Neuronal stem cell (in vitro differentiated cells): ENCODE measurements at places on chromosomes 16 and 17.

- DNase-seq = no peak
These were observed 3.4 kb upstream of the SEC14L5 start for GRCh38 chr16:4954714-4955113.

GRCh38 chr16:76346210-76346609 is 69.0 kb downstream of the CNTNAP4 start:
- no peak for DNase-seq

DNA sequence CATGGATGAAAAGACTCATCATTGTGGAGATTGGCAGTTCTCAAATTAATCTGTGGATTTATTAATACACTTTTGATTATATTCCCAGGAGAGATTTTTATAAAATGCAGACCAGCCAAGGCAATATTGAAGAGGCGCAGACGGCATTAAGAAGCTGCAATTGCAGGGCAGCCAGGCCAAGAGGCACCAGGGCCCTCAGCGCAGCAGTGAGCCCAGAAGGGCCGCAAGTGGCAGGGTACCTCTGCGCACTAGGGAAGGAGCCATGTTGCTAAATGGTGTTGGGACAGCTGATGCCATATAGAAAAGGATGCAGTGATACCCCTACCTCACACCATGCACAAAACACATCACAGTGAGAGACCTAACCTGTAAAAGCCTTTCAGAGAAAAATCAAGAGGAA is 36.6 kb upstream of the CHMP6 start:
- DNase-seq = no peak

- DNase-seq = no peak
These were observed 13.0 kb downstream of the MED24 start for GRCh38 chr17:40041196-40041595.

GRCh38 chr16:23950291-23950894 is 114.6 kb downstream of the PRKCB start:
- no peak for DNase-seq

- DNase-seq = no peak
These were observed 9.6 kb upstream of the EVPL start for GRCh38 chr17:76036497-76037261.

- DNase-seq = no peak
These were observed 87.5 kb upstream of the WSB1 start for GRCh38 chr17:27206447-27206846.

DNA sequence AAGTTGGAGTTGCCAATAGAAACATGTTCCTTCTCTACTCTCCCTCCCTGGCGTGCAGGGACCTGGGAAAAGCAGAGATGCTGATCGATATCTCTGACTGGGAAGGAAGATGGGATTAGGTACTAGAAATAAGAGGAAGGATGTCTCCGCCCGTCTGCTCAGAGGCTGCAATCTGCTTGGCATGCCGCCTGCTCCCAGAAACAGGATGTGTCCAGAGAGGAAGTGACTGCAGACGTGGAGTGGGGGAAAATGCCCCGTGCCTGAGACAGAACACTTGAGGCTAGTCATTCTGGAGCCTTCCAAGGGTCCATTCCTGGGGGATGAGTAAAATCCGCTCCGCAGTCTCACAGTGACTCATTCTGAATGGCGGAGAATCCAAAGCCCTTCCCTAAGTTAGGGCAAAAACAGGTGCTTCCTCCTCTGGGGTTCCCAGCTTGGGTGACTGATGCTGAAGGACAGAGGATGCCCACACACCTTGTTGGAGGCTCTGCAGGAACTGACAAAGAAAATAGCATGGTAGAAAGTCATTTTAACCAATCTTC is 45.0 kb upstream of the SMURF2 start:
- DNase-seq = no peak

- no peak for DNase-seq
These were observed 44.1 kb downstream of the CYB5D2 start for GRCh38 chr17:4187076-4187475.

GRCh38 chr17:18859256-18859655 is 1.3 kb downstream of the PRPSAP2 start:
- no peak for DNase-seq

DNA sequence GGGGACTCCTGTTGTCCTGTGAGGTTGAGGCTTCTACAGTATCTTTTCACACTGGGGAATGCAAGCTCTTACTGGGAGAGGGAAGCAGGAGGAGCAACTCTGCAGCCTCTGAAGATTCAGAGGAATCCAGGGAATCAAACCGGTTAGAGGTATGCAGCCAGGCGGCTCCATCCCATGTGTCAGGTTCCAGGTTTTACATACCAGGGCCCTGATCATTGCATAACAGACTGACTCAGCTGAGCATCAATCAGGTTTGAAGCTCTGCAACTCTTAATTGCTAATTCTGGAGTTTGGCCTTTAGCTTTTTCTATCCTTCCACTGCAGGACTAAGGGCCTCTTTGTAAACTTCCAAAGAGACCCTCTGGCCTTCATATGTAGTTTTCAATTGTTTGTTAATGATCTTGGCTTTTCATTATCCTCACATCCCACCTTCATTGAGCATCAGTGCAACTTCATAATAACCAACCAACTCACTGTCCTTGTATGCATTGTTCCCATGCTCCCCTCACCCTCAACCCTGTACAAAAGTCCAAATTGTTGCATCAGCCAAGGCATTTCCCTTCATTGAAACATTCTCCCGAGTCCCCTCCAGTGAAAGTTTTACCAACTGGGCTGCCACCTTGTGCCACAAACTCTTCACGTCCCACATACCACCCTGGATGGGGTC is 59.7 kb upstream of the DHX40 start:
- no peak for DNase-seq

GRCh38 chr17:75094871-75095399 is 7.2 kb downstream of the SLC16A5 start:
- no peak for DNase-seq

- no peak for DNase-seq
These were observed 3.8 kb downstream of the CMIP start for GRCh38 chr16:81448154-81449131.

DNA sequence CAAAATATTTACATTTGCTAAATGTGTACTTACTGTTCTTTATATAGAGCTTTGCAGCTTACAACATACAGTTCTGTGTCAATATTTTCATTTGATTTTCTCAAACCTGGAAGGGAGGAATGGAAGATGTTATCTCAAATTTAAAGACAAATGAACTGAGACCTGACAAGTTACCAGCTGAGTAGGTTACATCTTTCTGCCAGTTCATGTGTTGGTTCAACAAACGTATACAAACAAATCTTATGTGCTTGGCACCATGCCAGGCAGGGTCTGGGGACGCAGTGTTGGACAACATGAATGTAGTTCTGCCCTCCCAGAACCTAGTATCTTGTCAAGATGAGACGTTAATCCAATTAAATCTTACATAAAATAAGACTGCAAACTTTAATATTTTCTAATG is 507.5 kb upstream of the HSBP1 start:
- DNase-seq = no peak

- no peak for DNase-seq
These were observed 42.0 kb downstream of the PITPNM3 start for GRCh38 chr17:6514371-6514770.

GRCh38 chr17:66364990-66365490 is 62.6 kb downstream of the PRKCA start:
- DNase-seq = peak; percentile 59

- DNase-seq = no peak
These were observed 15.6 kb upstream of the UTP6 start for GRCh38 chr17:31917065-31917529.

- peak; percentile 14 for DNase-seq
These were observed at the start of gene CDYL2 for GRCh38 chr16:80804526-80805383. CDYL2 (minus strand) TSS chr16:80804598; CDS start chr16:80804173, 425 bp downstream.

DNA sequence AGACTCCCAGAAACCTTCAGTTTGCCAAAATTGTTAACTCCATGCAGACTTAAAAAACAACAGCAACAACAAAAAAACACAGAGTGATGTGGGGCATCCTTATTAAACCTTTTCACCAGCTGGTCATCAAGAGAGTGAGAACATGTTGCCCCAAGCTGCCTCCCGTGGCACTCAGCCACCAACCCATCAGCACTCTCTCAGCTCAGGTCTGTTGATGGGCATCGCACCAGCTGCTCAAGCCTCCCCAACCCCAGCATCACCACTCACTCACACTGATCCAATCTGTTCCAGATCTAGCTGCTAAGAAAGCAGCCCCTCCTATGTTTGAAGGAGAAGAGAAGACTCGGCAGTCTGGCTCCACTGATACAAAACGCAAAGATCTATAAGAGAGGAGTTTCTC is 46.8 kb downstream of the SLC39A11 start:
- no peak for DNase-seq

DNA sequence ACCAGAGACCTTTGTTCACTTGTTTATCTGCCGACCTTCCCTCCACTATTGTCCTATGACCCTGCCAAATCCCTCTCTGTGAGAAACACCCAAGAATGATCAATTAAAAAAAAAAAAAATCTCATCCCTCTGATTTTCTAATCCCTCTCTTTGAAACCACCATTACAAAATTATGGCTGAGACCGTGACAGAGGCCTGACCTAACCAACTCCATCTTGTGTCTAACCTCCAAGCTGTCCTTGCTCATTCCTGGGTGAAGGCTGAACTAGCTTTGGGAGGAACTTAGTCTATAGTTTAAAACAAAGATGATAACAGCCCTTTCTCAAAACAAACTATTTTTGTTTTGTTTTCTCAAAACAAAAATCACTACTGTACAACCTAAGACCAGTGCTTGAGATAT is 474.5 kb downstream of the TMEM114 start:
- no peak for DNase-seq

- no peak for DNase-seq
These were observed 679.9 kb downstream of the MAF start for GRCh38 chr16:78920621-78921020.

- DNase-seq = no peak
These were observed 2.1 kb upstream of the NHERF1 start for GRCh38 chr17:74746376-74746775.

GRCh38 chr17:43697937-43698336 is 36.2 kb upstream of the MEOX1 start:
- DNase-seq = no peak
